Substantia nigra (tissue), 51 donors: ENCODE measurements at places on chromosomes 7 and 10.

GRCh38 chr7:127437241-127437640, 44.7 kb upstream of the ZNF800 start:
- no peak for DNase-seq

DNA sequence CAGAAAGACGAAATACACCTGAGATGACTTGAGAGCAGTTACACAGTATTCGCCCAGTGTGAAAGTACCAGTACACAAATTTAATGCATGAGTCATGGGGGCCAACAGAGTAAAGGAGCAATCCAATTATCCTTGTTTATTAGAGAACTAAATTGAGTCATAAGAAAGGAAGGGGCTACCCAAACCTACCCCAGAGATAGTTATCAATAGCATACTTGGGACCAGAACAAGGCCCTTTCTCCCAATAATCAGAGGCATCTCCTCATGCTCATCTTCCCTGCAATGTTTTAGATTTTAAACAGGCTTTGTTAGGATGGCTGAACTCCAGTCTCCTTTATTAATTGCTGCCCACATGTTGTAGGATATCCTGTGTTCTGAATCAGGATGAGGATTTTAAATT, 239.7 kb upstream of the LRGUK start:
- no peak for DNase-seq

DNA sequence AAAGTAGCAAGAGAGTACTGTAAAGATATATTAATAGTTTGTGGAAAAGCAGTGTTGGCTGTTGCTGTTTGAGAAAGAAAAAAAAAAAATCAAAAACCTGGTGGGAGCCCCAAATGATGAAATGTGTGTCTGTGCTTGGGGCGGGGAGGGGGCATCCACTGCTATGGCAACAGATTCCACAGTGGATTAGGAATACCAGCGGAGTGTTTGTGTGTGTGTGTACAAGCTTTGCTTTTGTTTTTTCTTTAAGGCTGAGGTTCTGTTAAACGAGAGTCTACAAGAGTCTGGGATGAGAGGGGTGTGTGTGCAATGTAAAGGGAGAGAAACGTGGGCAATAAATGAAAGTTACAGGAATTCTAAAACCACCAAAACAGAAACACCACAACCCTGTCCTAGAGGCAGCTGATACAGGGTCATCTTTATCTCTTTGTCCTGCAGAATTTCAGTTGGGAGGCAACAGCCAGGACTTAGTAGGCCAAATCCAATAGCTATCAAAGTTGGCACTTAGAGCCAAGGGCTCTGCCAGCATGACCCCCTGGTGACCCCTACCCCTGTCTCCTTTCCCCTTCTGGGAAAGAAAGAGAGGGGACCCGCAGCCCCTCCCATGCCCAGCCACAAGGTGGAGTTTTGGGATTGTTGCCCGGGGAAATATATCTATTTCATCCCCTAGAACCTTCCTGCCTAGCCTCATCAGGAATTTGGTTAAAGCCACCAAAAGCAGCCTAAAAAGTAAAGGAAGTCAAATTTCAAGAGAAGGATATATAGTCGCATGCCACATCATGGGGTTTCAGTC, 85.4 kb downstream of the OSBPL3 start:
- no peak for DNase-seq

DNA sequence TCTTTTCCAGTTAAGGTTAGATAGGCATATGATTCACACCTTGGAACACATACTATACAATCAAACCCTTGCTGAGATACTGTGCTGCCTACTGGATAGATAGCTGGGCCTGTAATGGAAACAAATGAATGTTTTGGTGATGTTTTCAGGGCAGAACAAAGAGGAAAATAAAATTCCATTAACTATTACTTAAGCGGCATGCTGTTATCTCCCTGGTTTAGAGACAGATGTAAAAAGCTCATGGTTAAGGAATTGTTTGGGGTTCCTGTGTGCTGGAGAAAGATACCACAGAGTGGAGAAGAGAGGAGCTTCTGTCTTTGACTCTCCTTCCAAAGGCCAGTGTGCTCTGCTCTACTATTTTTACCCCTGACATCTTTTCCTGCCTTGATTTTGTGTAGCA, 341.1 kb downstream of the PLXDC2 start:
- DNase-seq = no peak

DNA sequence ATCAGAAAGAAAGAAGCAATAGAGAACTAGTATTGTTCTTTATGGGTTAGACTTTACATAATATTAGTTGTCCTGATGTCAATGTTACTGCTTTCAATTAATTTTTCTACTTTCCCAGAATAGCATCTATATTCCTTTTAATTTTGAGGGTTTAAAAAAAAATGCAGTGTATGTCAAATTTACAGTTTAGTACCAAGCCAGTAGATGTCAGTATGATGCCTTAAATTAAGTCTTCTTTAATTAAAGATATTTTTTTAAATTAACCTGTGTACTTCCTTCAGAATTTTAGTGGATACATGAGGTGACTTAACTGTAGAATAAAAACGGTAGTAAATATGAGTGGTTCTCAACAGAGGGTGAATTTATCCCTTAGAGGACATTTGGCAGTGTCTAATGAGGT, 35.2 kb upstream of the STOX1 start:
- DNase-seq = no peak

DNA sequence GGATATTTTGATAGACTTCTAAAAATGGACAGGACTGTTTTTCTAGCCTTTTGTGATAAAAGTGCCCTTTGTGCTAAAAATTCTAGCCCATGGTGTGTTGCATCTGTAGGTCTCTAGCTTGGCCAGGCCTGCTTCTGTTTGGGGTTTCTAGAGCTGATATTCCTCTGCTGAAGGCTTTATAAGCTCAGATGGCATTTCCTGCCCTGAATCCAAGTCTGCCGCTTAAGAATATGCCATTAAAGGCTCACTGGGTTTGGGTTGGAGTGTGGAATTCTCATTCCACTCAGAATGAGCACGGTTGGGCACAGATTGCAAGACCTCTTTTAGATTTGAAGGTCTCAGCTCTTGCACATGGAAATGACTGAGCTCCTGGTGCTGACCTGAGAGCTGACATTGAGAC, 49.4 kb upstream of the IGFBP3 start:
- no peak for DNase-seq

DNA sequence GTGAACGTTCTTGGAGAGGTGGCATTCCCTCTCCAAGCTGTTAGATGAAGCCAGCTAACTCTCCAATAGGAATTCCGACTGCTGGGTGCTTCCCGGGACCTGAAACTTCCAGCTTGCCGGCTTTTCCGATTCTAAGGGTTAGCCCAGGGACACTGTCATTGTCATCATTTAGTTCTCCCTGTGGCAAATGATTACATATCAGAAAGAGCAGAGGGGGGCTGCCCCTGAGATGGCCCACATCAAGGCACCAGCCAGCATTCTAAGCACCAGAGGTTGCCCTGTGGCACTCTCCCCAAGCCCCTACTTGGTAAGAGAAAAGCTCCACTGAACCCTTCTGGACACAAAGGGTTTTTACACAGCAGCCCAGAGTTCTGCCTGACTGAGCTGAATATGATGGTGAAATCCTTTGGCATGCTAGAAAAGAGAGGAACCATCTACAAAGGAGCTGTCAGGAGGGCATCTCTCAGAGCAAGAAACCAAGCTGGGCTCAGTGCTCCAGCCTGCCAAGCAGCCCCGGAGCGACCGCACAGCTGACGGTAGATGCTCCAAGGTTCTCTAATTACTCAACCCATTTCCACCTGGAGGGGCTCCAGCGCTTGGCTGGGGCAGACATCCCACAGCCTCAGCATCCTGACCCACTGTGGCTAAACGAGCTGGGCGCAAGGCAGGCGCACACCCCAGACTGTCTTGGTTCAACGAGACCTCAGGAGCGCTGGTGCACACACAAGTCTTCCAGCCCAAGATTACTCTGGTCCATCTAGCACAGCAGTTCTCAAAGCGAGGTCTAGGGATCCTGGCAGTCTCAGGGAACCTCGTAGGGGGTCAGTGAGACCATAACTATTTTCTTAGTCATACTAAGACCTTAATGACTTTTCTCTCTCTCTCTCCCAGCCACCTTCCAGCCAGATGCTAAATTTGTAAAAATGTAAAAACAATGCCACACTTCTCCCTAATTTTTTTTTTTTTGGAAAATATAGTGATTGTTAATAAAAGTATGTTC, 160.5 kb downstream of the GFRA1 start:
- DNase-seq = no peak

DNA sequence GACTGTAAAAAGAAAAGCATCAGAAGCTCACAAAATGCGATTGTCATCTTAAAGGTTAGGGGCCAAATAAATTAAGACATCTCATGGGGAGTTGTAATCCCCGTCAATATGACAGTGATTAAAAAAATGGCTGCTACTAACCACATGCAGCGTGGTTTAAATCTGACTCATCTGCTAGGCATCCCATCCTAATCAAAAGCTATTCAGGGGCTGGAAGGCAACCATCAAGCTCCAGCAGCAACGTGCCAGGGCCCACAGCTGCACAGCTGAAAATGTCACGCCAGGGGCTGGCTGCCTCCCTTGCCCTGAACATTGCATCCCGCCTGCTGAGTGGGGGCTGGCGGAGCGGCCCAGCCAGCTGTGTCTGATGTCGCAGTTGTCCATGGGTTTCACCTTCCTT, 66.3 kb upstream of the FRMD4A start:
- peak; percentile 32 for DNase-seq

GRCh38 chr10:86347856-86348255, 18.7 kb downstream of the GRID1 start:
- no peak for DNase-seq

GRCh38 chr7:18846765-18847215, 270.6 kb downstream of the TWIST1 start:
- no peak for DNase-seq

DNA sequence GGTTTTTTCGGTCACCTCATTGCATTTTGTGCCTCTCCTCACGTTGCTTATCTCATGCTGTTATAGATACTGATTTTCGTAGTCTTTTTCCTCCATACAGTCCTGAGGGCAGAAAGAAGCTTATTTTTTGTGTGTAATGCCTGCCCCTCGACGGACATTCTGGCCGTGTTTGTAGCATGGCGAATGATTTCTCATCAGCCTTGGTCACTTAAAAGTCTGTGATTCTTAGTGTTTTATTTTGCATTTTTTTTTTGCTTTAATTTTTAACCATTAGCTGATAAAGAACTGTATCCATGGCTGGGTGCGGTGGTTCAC, 469 bp upstream of the NOC3L start:
- no peak for DNase-seq

GRCh38 chr10:23469596-23470237, 30.8 kb downstream of the OTUD1 start:
- no peak for DNase-seq

- no peak for DNase-seq
Measured at GRCh38 chr7:159237022-159237653, 92.5 kb upstream of the VIPR2 start.

- DNase-seq = no peak
Measured at GRCh38 chr10:36094096-36094495, 452.0 kb upstream of the FZD8 start.

GRCh38 chr7:100221767-100222444, 2.2 kb downstream of the PVRIG start:
- no peak for DNase-seq

DNA sequence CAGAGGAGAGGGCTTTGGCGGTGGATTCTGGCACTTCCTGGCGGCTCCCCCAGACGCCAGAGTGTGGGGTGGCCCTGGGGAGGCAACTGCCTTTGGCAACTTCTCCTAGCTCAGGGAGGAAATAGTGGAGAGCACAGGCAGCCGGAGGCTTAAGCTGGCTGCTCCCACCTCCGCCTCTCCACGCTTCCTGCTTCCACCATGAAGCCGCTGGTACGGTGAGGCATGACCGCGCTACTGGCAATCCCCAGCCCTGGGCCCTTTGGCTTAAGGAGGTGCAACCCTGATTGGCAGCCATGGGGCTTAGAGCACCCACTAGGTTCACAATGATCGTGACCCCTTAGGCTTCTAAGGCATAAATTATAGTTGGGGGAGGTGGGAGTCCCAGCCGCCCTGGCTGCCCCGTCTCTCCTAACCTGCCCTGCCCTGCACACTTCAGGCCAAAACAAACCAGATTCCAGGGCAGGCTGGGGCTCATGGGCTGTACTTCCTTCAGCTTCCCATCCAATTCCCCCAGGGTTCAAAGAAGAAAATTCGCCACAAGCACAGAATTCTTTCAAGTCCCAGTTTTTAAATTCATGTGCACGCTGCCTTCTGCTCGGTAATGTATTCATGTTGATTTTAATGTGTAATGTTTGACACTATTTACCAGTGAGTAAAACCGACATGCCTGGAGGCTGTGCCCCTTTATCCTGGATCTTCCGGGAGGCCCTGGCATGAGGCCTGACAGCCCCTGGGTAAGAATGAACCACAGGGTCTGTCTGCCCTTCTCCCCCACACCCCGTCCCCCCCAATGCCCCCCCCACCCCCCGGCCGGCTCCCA, 90.7 kb upstream of the LRRC4 start:
- no peak for DNase-seq

DNA sequence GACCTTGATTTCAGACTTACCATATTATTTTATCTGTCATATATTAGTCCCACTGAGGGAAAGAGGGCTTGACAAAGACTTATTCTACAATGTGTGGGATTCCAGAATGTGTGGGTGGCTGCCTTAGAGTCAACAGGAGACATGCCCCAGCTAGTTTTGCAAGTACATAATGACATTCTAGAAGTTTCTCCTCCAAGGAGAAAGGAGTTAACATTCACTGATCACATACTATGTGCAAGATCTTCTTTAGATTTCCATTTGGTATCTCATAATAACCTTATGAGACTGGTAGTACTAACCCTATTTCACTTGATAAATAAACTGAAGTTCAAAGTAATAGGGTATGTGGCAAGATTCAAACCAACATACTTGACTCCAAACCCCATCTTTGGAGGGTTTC, 25.2 kb downstream of the IRF5 start:
- DNase-seq = no peak

DNA sequence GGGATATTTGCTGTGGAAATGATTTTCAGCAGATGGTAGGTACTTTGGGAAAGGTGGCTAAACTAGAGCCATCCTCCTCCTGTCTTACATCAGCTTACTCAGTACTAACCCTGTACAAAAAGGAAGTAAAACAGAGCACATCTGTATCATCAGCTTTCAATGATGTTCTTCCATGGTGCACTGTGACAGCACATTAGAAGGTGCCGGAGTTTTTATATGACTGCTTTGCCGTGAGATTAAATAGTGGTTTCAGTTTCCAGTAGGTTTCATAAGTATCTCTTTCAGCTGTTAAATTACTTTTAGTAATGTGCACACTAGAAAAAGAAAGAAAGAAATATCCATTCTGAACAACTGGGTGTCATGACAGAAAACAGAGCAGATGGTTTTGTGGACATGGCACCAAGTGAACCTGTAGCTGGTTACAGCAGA, 86.5 kb downstream of the ARID5B start:
- no peak for DNase-seq

DNA sequence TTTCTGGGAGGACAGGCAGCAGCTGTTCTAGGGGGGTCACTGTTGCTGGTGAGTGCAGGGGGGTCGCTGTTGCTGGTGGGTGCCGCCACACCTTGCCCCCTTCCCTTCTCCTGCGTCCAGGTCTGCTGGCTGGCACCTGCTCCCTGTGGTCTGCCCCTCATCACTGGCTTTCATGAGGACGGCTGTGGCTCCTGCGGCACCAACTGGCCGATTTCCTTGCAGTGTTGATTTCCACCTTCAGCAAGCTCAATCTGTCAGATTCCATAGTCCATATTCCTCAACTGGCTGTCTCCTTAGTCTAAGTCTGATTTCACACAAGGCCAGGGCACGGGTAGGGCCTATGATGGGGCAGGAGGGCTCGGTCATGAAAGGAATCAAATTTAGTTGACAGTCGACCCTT, 23.4 kb upstream of the GRB10 start:
- no peak for DNase-seq
